D721Med (cell line): ENCODE measurements at places on chromosomes 5 and 9.

GRCh38 chr5:10503321-10503720 is 60.5 kb upstream of the ANKRD33B start:
- DNase-seq, result no peak

GRCh38 chr5:145220481-145220880 is 614.7 kb downstream of the PRELID2 start:
- no peak for DNase-seq

- no peak for DNase-seq
Observed at GRCh38 chr5:27269766-27270165, 231.4 kb upstream of the CDH9 start.

DNA sequence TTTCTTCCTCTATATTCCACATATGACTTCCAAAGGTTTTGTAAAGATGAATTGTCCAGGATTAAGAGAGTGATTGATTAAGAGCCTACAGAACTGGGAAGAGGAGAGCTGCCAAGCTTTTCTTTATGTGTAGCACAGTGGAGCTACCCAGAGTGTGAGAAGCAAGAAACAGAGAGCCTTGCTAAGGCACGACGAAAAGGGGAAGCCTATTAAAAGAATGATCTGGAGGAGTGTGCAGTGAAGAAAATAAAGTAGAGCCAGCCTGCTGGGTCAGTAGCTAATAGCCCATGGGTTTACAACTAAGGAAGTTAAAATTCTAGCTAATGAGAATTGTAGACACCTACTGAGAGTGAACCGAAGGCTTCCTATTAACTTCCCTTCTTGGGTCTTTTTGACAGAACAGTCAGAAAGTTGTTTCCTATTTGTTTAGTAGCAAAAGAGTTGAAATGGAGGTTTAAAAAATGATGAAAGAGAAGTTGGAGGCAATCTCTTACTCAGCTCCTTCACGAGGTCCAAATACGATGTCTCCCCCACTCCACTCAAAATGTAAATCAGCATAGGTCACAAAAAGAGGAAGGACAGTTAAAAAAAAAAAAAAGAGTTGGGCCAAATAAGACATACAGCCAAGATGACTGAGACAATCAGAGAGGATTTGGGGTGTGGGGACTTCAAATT is 957 bp upstream of the PRR16 start:
- no peak for DNase-seq

GRCh38 chr5:176416965-176417364 is 626 bp upstream of the CLTB start:
- DNase-seq, result no peak

- DNase-seq, result no peak
Observed at GRCh38 chr9:94108584-94108983, 24.3 kb downstream of the PTPDC1 start.

GRCh38 chr5:113489299-113489698 is 1.0 kb upstream of the MCC start:
- DNase-seq, result no peak

DNA sequence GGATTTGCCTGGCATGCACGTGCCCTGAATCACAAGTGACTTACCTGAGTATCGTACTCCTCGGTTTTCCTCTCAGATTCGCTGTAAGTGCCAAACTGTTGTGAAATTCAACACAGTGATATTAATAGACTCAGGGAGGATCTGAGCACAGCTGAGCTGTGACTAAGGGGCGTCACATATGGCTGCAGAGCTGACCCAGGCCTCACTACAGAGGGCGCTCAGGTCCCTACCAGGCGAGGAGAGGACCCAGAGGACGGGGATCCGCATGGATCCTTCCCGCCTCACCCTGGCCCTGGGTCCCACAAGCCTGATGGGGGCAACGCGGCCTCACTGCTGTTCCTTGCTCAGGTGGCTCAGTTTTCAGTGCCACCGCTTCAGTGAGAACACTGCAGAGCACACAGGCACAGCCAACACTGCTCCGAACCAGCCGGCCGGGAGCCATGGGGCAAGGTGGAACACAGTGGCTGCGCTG is 20.1 kb downstream of the CLPTM1L start:
- DNase-seq, result peak; percentile 18

DNA sequence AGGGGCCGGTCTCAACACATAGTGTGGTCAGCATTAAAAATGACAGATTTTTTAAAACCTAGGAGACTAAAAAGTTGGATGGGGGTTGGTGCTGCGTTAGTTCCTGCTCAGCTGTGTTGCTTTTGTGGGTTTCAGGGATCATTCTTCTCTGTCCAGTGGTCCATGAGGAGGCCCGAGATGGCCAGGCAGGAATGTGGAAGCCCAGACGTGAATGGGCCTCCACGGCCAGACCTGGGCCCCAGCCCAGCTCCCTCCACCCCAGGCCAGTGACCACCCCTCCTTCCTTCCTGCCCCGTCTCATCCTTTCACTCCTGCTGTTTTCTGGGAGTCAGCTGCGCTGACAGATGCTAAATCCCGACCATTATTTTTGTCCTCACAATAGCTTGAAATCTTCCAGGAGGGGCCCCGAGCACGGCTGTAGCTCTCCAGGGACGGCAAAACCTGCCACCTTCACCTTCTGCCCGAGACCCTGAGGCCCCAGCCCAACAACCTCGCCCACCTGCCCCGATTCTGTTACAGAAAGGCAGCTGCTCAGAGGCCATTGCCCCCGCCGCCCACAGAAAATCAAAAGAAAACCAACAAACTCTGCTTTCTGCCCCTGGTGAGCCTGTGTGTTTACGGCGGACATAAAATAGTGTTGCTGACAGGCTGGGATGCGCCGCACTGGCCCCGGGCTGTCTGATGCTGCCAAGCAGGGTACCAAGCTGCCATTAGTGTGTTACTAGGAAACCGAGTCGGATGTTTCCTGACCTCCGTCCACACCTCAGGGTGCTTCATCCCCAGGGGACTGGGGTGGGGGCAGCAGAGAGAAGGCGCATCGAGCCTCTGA is 83.7 kb upstream of the SARDH start:
- DNase-seq, result no peak

DNA sequence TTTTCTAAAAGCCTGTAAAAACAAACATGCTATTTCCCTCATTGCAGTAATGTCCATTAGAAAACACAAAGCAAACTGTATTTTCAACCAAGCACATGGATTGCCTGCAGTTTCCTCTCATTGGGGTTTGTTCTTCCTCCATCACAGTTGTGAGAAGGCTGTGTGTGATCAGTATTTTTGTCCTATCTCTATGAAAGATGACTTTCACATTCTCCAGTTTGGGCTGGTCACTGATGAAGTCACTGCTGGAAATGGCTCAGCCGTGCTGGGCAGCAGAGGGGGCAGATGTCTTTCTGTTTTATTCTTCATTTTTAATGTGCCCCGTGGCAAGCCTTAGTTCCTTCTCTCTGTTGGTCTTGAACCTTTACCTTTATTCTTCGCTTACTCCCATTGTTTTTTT is 288.9 kb upstream of the MPDZ start:
- no peak for DNase-seq

GRCh38 chr9:21023861-21024260 is 7.6 kb downstream of the HACD4 start:
- no peak for DNase-seq

GRCh38 chr5:147287110-147287509 is 52.3 kb downstream of the STK32A start:
- no peak for DNase-seq
